ENCODE measurements at places on chromosomes 6 and 20. TPM values are rescaled to one million over a fixed set of nuclear protein-coding genes. Genes with fewer than 3 reads are reported as not detected.

Gene RNF39
- not detected for total RNA-seq

Gene MLN
- total RNA-seq: not detected

Gene BNIP5
- not detected for total RNA-seq

Gene TBXT
- not detected for total RNA-seq

Gene CGA
- total RNA-seq: not detected

Gene ZDHHC14
- total RNA-seq: 17.8 TPM

Gene LRRC1
- total RNA-seq: 25.3 TPM

Gene FRK
- 9.3 TPM for total RNA-seq

Gene GSTA2
- not detected for total RNA-seq

Gene ZSCAN23
- total RNA-seq: 2.9 TPM

Gene POU5F1
- 0.45 TPM for total RNA-seq

Gene ELOVL2
- total RNA-seq: 0.81 TPM

Gene MDC1
- total RNA-seq: 31.4 TPM

Gene RBM12
- 79.3 TPM for total RNA-seq

Gene CALHM4
- not detected for total RNA-seq

Gene ENPP5
- total RNA-seq: 4.0 TPM

Gene CCN2
- total RNA-seq: 1,507 TPM

Gene HLA-DQB2
- 18.1 TPM for total RNA-seq

Gene RAET1L
- not detected for total RNA-seq

Gene ATP6V1G2
- 1.5 TPM for total RNA-seq

Gene ARMH2
- total RNA-seq: not detected

Gene LHFPL5
- total RNA-seq: not detected

Gene AIF1
- 68.3 TPM for total RNA-seq

Gene BEND6
- 3.1 TPM for total RNA-seq

Gene BACH2
- total RNA-seq: 22.2 TPM

Gene BPIFB2
- not detected for total RNA-seq

Gene CST5
- total RNA-seq: not detected

Gene SPINT4
- not detected for total RNA-seq

Gene CRISP3
- not detected for total RNA-seq

Gene ABRACL
- total RNA-seq: 16.4 TPM

Gene WFDC5
- total RNA-seq: not detected

Gene COL9A3
- total RNA-seq: 6.5 TPM

Gene DCDC2
- not detected for total RNA-seq

Gene ZNF334
- total RNA-seq: 3.9 TPM

Gene OR12D3
- not detected for total RNA-seq

Gene HCK
- total RNA-seq: 19.9 TPM

Gene MAP1LC3A
- total RNA-seq: 46.1 TPM

Gene GPR6
- total RNA-seq: not detected

Gene ZKSCAN8
- 20.7 TPM for total RNA-seq

Gene LBP
- total RNA-seq: 2.7 TPM

Gene HINT3
- total RNA-seq: 20.1 TPM

Gene RBPJL
- total RNA-seq: not detected
